ENCODE measurements at places on chromosomes 16 and 17.

- no peaks in the 10 kb centered on the region for H3K36me3 ChIP-seq
- H3K27ac ChIP-seq = no peak overlapping the region
Measured at GRCh38 chr17:17667947-17668346, 13.3 kb upstream of the RAI1 start.

DNA sequence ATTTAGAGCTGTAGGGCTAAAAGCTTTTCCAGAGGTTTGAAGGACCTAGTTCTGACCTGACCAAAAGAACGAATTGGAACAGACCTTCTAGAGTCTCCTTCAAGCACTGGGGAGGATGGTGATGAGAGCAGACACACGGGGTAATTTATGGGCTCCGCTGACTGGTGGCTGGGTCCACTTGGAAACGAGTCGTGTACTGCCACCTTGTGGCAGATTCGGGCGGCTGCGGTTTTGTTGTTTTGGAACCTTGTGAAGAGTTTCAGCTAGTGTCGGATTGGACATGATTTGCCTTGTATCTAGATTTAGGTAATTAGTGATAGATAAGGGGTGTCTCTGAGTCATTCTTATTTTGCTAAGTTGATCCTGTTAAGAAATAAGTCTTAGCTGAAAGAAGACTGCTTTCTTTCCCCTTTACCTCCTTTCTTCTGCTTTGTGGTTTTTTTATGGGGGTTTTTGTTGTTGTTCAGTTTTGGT is 98.9 kb downstream of the AATF start:
- H3K27ac ChIP-seq = no peak overlapping the region
- peaks cover 3% of the 10 kb centered on the region for H3K36me3 ChIP-seq
- no peak overlapping the region for H3K4me3 ChIP-seq
- no peaks in the 10 kb centered on the region for H3K27me3 ChIP-seq

DNA sequence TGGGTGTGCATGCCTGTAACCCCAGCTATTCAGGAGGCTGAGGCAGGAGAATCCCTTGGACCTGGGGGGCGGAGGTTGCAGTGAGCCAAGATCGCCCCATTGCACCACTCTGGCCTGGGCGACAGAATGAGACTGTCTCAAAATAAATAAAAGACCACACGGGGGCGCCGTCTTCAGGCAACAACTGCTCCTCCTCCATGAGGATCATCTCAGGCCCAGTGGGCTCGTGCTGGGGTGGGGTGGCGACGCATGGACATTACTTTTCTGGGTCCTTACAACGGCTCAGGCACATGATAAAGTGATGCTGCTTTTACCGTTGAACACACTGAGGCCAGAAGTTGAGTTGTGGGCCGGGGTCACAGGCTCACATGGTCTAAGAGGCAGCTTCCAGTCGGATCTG is 56.2 kb downstream of the PRMT7 start:
- no peaks in the 10 kb centered on the region for H3K36me3 ChIP-seq
- peaks cover 3% of the 10 kb centered on the region for H3K4me1 ChIP-seq
- H3K4me3 ChIP-seq = no peak overlapping the region
- H3K27ac ChIP-seq = no peak overlapping the region

DNA sequence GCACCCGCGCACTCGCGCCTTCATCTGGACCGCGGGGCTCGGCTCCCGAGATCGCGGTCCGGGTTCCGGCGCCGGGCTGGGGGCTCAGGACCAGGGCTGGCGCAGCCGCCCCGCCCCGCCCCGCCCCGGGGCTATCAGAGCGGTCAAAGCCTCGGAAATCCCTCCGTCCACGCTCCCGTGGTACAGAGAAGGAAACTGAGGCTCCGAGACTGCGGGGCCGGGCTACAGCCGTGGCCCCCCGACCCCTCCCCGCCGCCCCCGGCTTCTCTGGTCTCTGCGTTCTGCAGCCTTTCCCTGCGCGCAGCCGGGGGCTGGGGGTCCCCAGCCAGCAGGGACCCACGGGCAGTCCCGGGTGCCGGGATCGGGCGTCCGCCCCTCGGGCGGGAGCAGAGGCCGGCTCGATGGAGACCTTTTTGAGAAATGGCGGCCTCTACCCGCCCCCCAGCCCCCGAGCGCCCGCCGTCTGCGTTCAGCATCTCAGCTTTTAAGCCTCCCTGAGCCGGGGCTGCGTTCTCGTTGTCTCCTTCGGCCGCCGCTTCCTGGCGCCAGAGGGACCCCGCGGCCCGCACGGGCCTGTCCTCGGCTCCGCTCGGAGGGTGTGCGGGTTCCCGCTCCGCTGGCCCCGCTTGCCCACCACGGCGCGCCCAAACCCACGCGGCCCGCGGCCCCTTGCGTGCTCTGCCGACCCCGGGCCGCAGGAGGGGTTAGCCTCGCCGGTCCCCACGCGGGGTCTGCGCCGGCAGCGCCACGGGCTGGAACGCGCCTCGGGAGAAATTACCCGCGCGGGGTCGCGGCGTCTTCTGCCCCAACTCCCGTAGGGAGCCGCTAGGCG is 1.5 kb upstream of the NPTX1 start:
- H3K36me3 ChIP-seq = no peaks in the 10 kb centered on the region
- no peak for DNase-seq
- H3K27me3 ChIP-seq = peaks cover 35% of the 10 kb centered on the region
- no peak overlapping the region for H3K27ac ChIP-seq
- H3K4me1 ChIP-seq = peaks cover 17% of the 10 kb centered on the region

DNA sequence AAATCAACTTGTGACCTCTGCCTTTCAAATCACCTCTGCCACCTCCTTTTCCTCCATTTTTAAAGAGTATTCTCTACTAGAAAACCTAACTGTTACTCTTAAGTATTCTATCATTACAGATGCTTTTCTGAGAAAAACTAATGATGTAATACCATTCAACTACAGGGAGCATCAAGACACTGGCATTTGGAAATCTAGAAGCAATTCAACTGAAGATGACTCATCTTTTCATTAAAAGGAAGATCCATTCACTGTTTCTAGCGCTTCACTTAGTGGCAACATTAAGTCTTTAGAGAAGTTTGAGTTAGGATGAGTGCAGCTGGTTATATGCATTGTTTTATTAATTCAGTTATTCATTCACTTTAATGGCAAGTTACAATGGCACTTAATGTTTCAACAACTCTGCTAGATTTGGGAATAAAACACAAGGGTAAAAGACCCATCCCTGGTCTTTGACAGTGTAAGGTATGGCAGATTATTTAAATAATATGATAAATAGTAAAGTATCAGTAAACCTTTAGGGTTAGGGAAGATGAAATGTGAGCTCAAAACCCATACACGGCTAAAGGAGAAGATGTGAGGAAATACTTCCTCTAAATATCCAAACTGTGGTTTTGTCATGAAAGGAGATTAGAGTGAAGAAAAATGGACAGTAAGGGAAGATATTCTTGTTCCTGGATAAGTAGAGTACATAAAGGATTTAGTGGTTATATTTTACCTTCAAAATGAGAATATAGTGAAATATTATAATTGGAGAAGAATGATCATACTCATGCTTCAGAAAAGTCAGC is 61.7 kb downstream of the KCNJ2 start:
- no peaks in the 10 kb centered on the region for H3K36me3 ChIP-seq
- no peak for DNase-seq
- H3K4me3 ChIP-seq = no peak overlapping the region
- peaks cover 20% of the 10 kb centered on the region for H3K27me3 ChIP-seq
- H3K27ac ChIP-seq = no peak overlapping the region
- peaks cover 8% of the 10 kb centered on the region for H3K4me1 ChIP-seq

- H3K4me3 ChIP-seq = no peak overlapping the region
- no peak overlapping the region for H3K27ac ChIP-seq
- no peaks in the 10 kb centered on the region for H3K36me3 ChIP-seq
- H3K4me1 ChIP-seq = no peaks in the 10 kb centered on the region
- DNase-seq = no peak
- no peaks in the 10 kb centered on the region for H3K27me3 ChIP-seq
Measured at GRCh38 chr16:10250137-10250828, 68.1 kb upstream of the GRIN2A start.

GRCh38 chr17:49498029-49498615 is 3.0 kb downstream of the NGFR start:
- H3K27me3 ChIP-seq = peaks cover 73% of the 10 kb centered on the region
- no peak overlapping the region for H3K27ac ChIP-seq
- H3K36me3 ChIP-seq = no peaks in the 10 kb centered on the region
- no peak for DNase-seq
- no peak overlapping the region for H3K4me3 ChIP-seq

DNA sequence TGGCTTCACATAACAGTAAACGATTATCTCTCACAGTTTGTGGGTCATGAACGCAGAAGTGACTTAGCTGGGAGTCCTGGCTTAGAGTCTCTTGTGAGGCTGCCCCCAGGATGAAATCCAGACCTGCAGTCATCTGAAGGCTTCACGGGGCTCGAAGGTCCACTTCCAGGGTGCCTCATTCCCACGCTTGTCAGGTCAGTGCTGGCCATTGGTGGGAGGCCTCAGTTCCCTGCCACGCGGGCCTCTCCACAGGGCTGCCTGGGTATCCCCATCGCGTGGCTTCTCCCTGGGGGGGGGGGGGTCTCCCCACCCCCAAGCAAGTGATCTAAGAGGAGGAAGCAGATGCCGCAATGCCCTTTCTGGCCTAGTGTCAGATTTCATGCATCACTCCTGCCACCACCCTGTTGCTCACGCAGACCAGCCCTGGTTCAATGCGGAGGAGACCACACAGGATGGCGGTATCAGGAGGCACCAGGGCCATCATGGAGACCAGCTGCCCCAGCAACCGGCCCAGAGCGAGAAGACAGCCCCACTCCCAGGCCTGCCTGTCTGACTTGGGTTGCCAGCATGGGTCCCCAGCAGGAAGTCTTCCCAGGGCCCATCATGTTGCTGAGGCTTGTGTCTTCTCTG is 77.3 kb upstream of the CDH5 start:
- no peaks in the 10 kb centered on the region for H3K36me3 ChIP-seq
- peaks cover 2% of the 10 kb centered on the region for H3K4me1 ChIP-seq
- peak; percentile 76 for DNase-seq

GRCh38 chr17:979539-980405 is at the start of gene NXN:
Gene NXN, minus strand, starts transcription at chr17:979776.
- peak; percentile 98 for DNase-seq
- H3K4me1 ChIP-seq = peaks cover 42% of the 10 kb centered on the region
- no peaks in the 10 kb centered on the region for H3K27me3 ChIP-seq
- H3K4me3 ChIP-seq = peak within 1 kb of the TSS; percentile 94
- peak within 1 kb of the TSS; percentile 92 for H3K27ac ChIP-seq

DNA sequence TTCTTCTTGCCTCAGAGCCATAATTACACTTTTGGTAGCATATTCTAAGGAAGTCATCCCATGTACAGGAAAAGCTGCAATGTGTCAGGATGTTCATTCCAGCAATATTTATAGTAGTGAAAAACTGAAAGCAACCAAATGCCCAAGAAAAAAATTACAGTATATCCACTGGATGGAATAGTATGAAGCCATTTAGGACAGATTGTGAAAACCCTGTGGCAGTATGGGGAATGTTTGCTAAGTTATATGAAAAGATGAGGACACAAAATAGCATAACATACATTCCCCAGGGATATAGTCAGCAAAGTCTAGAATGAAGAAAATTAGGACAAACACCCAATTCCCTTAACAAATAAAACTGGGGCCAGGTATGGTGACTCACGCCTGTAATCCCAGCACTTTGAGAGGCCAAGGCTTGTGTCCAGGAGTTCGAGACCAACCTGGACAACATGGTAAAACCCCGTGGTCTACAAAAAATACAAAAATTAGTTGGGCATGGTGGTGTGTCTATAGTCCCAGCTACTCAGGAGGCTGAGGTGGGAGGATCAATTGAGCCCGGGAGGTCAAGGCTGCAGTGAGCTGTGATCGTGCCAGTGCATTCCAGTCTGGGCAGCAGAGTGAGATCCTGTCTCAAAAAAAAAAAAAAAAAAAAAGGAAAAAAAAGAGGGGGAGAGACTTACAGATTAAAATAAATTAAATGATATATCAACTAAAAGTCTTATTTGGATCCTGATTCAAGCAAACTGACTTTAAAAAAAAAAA is 2.3 kb downstream of the LRRC3C start:
- DNase-seq = no peak
- no peaks in the 10 kb centered on the region for H3K27me3 ChIP-seq
- H3K4me3 ChIP-seq = peak overlapping the region; percentile 45
- no peaks in the 10 kb centered on the region for H3K36me3 ChIP-seq
- H3K4me1 ChIP-seq = peaks cover 47% of the 10 kb centered on the region

- H3K27ac ChIP-seq = no peak overlapping the region
- DNase-seq = peak; percentile 90
- peaks cover 8% of the 10 kb centered on the region for H3K36me3 ChIP-seq
Measured at GRCh38 chr17:29116804-29117753, 63.1 kb downstream of the MYO18A start.

DNA sequence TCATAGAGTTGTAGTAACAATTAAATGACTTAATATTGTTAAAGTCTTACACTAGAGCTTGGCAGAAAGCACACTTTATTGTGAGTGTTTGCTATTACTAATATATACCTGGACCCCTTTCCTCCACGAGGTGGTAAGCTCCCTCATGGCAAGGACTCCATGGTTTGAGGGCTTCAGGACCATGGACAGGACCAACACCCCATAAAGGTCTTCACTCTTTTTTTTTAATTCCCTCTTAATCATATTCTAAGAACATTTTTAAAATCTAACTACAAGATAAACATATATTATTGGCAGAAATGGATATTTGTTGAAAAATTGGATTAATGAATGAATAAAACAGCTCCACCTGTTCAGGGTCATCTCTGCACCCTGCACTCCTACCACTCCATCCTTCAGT is 154.5 kb downstream of the CBLN1 start:
- H3K27me3 ChIP-seq = no peaks in the 10 kb centered on the region
- H3K4me3 ChIP-seq = no peak overlapping the region
- H3K27ac ChIP-seq = no peak overlapping the region
- no peaks in the 10 kb centered on the region for H3K36me3 ChIP-seq

GRCh38 chr17:60277258-60277657 is 114.7 kb downstream of the USP32 start:
- H3K27me3 ChIP-seq = no peaks in the 10 kb centered on the region
- H3K36me3 ChIP-seq = peaks cover 7% of the 10 kb centered on the region
- H3K27ac ChIP-seq = no peak overlapping the region
- DNase-seq = no peak
- no peak overlapping the region for H3K4me3 ChIP-seq

- DNase-seq = no peak
- H3K36me3 ChIP-seq = no peaks in the 10 kb centered on the region
- H3K27ac ChIP-seq = no peak overlapping the region
Measured at GRCh38 chr16:68750193-68750695, 13.2 kb downstream of the CDH1 start.

- no peak overlapping the region for H3K4me3 ChIP-seq
- no peak for DNase-seq
- H3K27me3 ChIP-seq = no peaks in the 10 kb centered on the region
- H3K4me1 ChIP-seq = peaks cover 3% of the 10 kb centered on the region
- peaks cover 12% of the 10 kb centered on the region for H3K36me3 ChIP-seq
- H3K27ac ChIP-seq = no peak overlapping the region
Measured at GRCh38 chr16:21653571-21653970, 1.2 kb upstream of the IGSF6 start.

Data from osteocyte (in vitro differentiated cells).